ENCODE measurements at places on chromosomes 16 and 17. TPM values are rescaled to one million over a fixed set of nuclear protein-coding genes. Genes with fewer than 3 reads are reported as not detected.

The KRTAP2-3 gene
- not detected for polyA plus RNA-seq

The PLSCR3 gene
- 122 TPM for polyA plus RNA-seq

The HYDIN gene
- not detected for polyA plus RNA-seq

The LHX1 gene
- not detected for polyA plus RNA-seq

The PMFBP1 gene
- 1.2 TPM for polyA plus RNA-seq

The LRRC59 gene
- polyA plus RNA-seq = 47.4 TPM

The KRT27 gene
- not detected for polyA plus RNA-seq

The TPSG1 gene
- polyA plus RNA-seq = not detected

The P2RX1 gene
- 37.7 TPM for polyA plus RNA-seq

The C17orf67 gene
- 5.0 TPM for polyA plus RNA-seq

The KRT28 gene
- not detected for polyA plus RNA-seq

The NTHL1 gene
- 20.1 TPM for polyA plus RNA-seq

The CACNG3 gene
- polyA plus RNA-seq = not detected

The HOXB1 gene
- not detected for polyA plus RNA-seq

The GJD3 gene
- polyA plus RNA-seq = not detected

The SCARF1 gene
- polyA plus RNA-seq = 0.54 TPM

The CLUH gene
- polyA plus RNA-seq = 54.2 TPM

The ADAMTS18 gene
- not detected for polyA plus RNA-seq

The KRTAP4-6 gene
- not detected for polyA plus RNA-seq

The CHRNE gene
- polyA plus RNA-seq = 3.0 TPM

The DUS2 gene
- 93.0 TPM for polyA plus RNA-seq

The LPO gene
- polyA plus RNA-seq = not detected
